Ecto neural progenitor cell (in vitro differentiated cells): ENCODE measurements at places on chromosomes 5 and 9.

GRCh38 chr9:4829969-4830368, 37.2 kb downstream of the RCL1 start:
- DNase-seq, result no peak

GRCh38 chr5:56012281-56012963, 17.7 kb upstream of the IL6ST start:
- no peak for DNase-seq

GRCh38 chr5:154519359-154519758, 41.3 kb upstream of the HAND1 start:
- DNase-seq, result no peak

- no peak for DNase-seq
Observed at GRCh38 chr9:93896093-93896492, 59.1 kb downstream of the BARX1 start.

DNA sequence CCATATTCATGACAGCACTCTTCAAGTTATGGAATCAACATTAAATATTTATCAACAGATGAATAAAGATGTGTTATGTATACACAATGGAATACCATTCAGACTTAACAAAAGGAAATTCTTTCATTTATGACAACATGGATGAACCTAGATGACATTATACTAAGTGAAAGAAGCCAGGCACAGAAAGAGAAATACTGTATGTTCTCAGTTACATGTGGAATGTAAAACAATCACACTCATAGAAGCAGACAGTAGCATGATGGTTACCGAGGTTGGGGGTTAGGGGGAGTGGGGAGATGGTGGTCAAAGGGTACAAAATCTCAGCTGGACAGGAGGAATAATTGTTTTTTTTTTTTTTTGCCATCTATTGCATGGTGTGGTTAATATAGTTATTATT, 431.9 kb downstream of the DMAC1 start:
- no peak for DNase-seq

DNA sequence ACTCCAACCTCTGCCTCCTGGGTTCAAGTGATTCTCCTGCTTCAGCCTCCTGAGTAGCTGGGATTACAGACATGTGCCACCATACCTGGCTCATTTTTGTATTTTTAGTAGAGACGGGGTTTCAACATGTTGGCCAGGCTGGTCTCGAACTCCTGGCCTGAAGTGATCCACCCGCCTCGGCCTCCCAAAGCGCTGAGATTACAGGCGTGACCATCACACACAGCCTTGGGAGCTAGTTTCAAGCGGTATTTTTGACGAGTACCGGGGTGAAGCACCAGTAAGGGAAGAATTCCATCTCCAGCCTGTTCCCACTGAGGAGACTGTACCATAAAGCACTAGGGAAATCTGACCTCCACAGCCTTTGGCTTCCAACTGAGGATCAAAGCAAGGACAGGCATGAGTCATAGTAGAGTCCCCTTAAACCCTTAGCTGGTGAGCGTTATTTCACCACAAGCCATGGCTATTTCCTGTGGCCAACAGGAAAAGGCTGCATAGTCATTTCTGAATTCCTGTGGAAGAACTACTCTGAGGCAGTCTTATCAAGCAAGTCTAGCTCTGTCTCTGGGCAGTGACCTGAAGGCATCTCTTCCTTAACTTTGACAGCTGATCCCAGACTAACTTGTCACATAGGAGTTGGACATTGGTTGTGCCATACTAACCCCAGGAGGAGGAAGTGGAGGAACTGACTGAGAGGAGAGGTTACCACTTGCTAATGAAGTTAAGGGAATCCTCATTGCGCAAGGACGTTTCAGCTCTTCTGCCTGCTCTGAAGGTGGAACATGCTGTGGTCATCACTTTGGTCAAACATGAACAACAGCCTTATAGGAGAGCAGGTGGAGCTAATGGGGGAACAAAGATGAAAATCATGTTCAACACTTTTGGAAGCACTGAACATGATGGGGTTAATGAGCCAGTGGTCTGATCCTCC, 85.8 kb upstream of the DMRT1 start:
- DNase-seq, result no peak

GRCh38 chr5:174777583-174777982, 53.2 kb downstream of the MSX2 start:
- no peak for DNase-seq

- DNase-seq, result peak; percentile 91
Observed at GRCh38 chr9:123353984-123354591, 1.9 kb upstream of the CRB2 start.

DNA sequence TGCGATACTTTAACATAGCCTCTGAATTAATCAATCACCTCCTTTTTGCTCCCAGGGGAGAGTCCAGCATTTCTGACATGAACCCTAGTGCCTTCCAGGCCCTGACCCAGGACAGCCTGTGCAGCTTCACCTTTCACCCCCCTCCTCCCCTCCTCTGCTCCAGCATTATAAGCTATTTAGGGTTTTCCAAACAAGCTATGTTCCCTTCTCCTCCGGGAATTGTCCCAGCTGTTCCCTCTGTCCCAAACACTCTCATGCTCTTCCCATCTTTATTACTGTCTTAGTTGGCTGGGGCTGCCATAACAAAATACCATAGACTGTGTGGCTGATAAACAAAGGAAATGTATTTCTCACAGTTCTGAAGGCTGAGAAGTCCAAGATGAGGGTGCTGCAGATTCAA, 161.5 kb downstream of the EBF1 start:
- DNase-seq, result no peak

DNA sequence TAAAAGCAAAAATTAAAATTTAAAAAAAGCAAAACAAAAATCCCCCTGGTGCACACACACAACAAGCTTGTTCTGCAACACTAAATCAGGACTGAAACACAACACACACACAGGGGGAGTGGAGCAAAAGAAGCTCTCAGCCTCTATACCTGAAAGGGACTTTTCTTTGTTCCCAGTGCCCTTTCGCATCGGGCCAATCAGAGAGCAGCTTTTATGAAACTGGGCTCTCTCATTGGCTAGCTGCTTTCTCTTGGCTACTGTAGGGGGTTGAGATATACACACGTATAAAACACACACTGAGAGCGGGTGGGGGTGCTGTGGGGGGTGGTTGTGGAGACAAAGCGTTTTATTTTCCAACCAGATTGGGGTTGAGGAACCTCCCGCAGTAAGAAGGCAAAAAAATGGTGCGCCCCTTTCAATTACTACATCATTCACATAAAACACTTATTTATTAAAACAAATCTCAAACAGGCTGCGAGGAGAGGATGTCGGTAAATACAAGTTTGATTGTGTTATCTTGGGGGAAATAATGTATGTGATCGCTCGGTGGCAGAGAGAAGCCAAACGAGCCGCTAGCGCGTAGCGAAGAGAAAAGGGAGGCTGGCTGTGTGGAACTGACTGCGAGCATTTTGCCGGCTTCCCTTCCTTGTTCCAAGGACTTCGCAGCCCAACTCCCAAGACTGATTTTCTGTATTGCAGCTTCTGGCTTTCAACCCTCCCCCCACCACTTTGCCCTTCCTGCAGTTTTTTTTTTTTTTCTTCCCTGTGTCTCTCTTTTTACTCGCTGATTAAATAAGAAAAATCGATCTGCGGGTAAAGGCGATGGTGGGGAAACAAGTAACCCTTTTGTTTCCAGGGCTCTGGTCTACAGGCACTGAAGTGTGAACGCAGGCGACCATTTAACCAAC, 2.5 kb upstream of the ZNF608 start:
- peak; percentile 87 for DNase-seq

DNA sequence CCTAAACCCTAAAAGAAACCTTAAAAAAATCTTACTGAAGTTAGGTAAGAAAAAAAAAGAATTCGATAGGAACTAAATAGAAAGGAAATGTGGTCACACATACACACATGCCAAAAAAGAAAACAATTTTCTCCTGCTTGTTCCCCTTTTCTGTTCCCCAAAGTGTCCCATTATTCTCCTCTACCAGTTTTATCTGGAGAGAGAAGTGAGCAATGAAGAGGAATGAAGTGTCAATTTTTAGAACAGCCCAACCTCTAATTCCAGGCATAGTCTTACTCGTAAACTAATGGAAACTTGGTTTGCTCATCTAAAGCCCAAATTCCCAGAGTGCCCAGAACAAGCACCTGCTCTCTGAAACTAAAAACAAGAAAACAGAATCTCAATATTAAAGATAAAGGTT, 26.1 kb downstream of the AP3B1 start:
- no peak for DNase-seq

DNA sequence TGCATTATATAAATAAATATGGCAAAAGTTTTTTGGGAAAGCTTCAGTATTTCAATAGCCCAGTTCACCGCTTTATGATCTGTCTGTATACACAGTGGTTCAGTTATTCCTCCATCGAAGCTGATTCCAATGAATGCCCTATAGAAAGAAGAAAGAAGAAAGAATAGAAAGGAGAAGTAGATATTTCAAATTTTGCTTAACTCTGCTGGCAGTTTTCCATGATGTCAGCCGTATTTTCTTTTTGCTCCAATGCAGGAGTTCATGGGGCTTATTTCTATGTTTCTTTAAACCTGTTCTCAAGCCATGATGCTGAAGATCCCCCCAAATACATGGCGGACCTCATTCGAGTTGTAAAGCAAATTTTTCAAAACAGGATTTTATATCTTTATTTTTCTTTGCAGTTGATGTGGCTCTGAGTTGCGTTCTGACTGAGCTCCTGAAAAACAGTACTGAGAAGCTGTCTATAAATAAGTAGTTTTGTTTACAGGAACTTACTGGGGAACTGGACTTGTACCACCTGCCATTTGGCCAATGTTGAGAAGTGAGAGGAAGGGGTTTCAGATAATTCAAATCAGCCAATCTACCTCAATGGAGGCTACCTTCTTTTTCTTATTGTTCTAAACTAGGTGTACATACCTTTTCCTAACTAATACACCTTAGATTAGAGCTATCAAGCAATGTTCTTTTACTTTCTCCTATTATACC, 418.5 kb upstream of the MEF2C start:
- no peak for DNase-seq

DNA sequence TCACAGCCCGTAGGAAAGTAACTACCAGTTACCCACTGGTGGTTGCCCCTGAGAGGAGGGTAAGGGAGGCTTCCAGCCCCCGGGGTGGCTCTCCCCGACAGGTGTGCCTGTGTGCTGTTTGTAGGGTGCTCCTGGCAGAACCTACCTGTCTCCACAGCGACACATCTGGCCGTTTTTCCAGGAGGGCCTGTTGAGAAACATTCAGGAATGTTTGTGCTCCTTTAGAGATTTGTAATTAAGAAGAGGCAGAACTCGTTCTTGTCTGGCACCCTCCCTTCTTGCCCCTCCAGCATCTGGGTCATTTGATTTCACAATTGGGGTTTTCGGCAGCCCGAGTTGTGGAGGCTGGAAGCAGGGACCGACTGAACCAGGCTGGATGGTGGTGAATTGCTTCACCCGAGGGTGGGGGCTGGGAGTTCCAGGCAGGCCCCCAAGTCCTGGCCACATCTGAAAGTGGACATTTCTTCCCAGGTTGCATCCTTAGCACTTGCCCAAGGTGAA, 74.2 kb downstream of the WWC1 start:
- no peak for DNase-seq

- DNase-seq, result no peak
Observed at GRCh38 chr9:7439355-7439995, 360.1 kb downstream of the DMAC1 start.

DNA sequence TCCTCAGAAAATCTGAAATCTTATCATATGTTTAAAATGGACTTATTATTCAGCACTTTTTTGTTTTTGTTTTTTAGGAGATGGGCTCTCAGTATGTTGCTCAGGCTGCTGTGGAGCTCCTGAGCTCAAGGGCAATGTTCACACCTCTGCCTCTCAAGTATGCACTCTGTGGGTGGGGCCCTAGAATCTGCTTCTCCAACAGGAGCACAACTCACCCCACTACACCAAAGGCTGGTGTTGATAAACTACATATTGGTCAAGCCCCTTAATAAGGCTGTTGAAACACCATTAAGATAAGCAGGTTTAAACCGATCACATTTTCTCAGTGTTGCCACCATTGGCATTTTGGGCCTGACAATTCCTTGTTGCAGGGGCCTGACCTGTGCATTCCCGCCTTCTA, 131.6 kb downstream of the FANCC start:
- no peak for DNase-seq

- no peak for DNase-seq
Observed at GRCh38 chr9:31140316-31140715, 1244.1 kb upstream of the ACO1 start.

DNA sequence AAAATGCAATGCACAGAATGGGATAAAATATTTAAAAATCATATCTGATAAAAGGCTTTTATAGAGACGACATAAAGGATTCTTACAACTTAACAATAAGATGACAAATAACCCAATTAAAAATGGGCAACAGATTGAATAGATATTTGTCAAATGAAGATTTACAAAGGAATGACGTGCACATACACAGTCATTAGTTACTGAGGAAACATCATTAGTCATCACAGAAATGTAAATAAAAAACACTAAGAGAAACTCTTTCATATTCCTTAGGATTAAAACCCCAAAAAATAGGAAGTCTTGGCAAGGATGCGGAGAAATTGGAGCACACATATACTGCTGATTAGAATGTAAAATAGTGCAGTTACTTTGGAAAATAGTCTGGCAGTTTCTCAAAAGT, 1886.0 kb upstream of the CDH6 start:
- DNase-seq, result no peak

- no peak for DNase-seq
Observed at GRCh38 chr5:134444941-134445471, 33.3 kb upstream of the CDKN2AIPNL start.

DNA sequence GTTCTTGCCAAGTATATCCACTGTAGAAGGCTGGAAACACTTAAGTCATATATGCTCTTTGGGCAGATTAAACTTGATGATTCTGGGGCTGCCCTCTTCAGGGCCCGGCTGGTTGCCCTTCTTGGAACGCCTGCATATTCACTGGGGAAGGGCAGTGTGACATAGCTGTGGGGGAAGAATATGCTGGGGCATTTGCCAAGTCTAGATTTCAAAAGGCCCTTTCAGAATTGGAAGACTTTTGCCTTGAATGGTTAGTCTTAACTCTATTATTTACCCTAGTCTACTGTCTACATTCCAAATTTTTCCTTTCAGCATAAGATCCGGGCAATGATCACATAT, 161.2 kb upstream of the PITX1 start:
- DNase-seq, result no peak

DNA sequence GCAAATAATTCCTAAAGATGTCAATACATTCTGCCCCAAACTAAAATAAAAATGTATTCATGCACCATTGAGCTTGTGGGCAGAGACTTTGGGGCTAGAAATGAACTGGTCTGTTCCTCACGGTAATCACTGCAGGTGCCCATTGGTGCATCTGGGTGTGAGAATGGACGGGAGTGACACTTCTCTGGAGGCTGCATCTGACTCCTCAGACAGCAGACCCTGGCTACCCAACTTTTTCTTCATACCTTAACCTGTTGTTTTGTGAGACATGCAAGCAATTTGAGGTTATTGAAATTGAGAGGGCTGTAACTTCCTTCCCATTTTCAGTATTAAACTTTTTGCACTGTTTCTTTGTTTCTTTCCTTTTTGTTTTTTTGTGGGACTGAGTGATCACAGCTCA, 333.4 kb downstream of the ICE1 start:
- no peak for DNase-seq

- no peak for DNase-seq
Observed at GRCh38 chr5:61274511-61274911, 57.5 kb upstream of the ZSWIM6 start.

GRCh38 chr5:100421360-100421759, 113.8 kb upstream of the FAM174A start:
- no peak for DNase-seq

- DNase-seq, result no peak
Observed at GRCh38 chr5:124574521-124575436, 171.7 kb downstream of the ZNF608 start.
